ENCODE measurements at places on chromosomes 3 and 15. TPM values are rescaled to one million over a fixed set of nuclear protein-coding genes. Genes with fewer than 3 reads are reported as not detected.

The CATSPER2 gene
- 3.8 TPM for total RNA-seq

The ACSBG1 gene
- not detected for total RNA-seq

The FILIP1L gene
- total RNA-seq: 29.2 TPM

The ITIH3 gene
- total RNA-seq: not detected

The SQOR gene
- 17.9 TPM for total RNA-seq

The MORC1 gene
- total RNA-seq: not detected

The OSTN gene
- not detected for total RNA-seq

The GP9 gene
- total RNA-seq: not detected

The EEFSEC gene
- total RNA-seq: 12.0 TPM

The CCDC39 gene
- not detected for total RNA-seq

The GPR156 gene
- total RNA-seq: 0.27 TPM

The IL5RA gene
- total RNA-seq: not detected

The VIPR1 gene
- total RNA-seq: 3.8 TPM

The AEN gene
- total RNA-seq: 35.6 TPM

The PLSCR4 gene
- total RNA-seq: 81.5 TPM

The ROBO2 gene
- 0.23 TPM for total RNA-seq

The FAM227B gene
- 1.8 TPM for total RNA-seq

The MCF2L2 gene
- 1.1 TPM for total RNA-seq

The VGLL4 gene
- total RNA-seq: 67.0 TPM

The ATP13A4 gene
- not detected for total RNA-seq

The CHRNA7 gene
- 2.7 TPM for total RNA-seq

The LIPH gene
- total RNA-seq: not detected

The CLCN2 gene
- total RNA-seq: 6.5 TPM

The SSUH2 gene
- 0.44 TPM for total RNA-seq

The THPO gene
- total RNA-seq: not detected

The C2CD4A gene
- total RNA-seq: 1.1 TPM

The PSTPIP1 gene
- not detected for total RNA-seq

The GRIP2 gene
- not detected for total RNA-seq

The TNFSF10 gene
- total RNA-seq: 18.5 TPM

Data from endothelial cell of umbilical vein (primary cell).